ENCODE measurements at places on chromosomes 2 and 18.

- no peak for DNase-seq
Measured at GRCh38 chr18:9827211-9827792, 58.5 kb upstream of the TXNDC2 start.

- DNase-seq: no peak
Measured at GRCh38 chr18:47594621-47595086, 335.8 kb downstream of the SMAD2 start.

- DNase-seq: no peak
Measured at GRCh38 chr2:232485348-232485756, 2.3 kb downstream of the ECEL1 start.

GRCh38 chr18:76445275-76445674, 49.8 kb downstream of the ZNF516 start:
- DNase-seq: no peak

- no peak for DNase-seq
Measured at GRCh38 chr18:60466677-60467076, 94.1 kb upstream of the MC4R start.

GRCh38 chr2:217553679-217554078, 449.1 kb downstream of the TNS1 start:
- DNase-seq: no peak

GRCh38 chr18:10841203-10841602, 308.2 kb downstream of the PIEZO2 start:
- DNase-seq: no peak

DNA sequence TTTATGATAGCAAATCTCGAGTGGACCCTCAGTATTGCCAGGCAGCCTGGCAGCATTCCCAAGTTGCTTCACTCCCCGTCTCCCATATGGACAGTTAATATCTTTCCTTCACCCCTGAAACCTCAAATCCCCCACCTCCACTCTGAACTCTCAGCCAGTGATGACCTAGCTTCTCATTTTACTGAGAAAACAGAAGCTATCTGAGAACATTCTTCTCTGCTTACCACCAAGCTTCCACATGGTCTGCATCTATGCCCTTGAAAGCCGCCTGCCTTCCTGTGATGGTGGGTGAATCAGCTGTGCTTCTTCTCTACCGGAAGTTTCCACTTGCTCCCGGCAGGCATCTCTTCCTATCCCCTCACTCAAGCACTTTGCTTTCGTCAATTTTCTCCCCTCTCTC, 529.2 kb downstream of the EPHA4 start:
- DNase-seq: no peak

DNA sequence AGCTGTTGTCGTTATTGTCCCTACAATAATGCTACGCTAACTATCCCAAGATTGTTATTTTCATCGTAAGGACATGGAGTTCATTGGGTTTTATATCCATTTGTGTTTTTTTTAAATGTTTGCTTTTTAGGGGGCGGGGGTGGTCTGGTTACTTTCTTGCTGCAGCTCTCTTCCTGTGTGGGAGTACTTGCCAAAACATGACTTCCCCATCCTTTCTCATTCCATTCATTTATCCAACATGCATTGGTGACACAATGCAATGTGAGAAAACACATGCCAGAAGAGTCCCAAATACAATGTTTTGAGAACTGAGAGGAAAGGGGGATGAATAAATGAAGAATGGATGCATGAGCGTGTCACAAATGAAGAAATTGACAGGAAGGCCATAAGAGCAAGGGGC, 55.9 kb downstream of the E2F6 start:
- DNase-seq: no peak

DNA sequence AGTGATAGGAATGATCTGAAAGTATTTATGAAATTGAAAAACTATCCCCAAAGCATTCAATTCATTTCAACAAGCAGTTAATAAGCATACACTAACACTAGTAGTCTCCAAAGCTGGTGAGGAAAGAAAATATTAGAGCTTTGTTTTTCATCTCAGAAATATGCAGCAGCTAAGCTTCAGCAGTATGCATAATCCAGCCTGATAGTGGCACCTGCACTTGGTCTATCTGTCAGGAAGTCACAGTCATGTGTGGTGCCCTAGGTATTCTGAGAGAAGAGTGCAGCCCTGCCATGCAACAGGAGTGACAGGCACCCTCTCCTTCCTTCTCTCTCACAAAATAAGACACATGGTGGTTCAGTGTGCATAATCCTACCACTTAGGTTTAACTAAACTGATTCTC, 158.8 kb downstream of the DYM start:
- DNase-seq: no peak

GRCh38 chr2:105387225-105387624, 11.6 kb downstream of the FHL2 start:
- DNase-seq: no peak

DNA sequence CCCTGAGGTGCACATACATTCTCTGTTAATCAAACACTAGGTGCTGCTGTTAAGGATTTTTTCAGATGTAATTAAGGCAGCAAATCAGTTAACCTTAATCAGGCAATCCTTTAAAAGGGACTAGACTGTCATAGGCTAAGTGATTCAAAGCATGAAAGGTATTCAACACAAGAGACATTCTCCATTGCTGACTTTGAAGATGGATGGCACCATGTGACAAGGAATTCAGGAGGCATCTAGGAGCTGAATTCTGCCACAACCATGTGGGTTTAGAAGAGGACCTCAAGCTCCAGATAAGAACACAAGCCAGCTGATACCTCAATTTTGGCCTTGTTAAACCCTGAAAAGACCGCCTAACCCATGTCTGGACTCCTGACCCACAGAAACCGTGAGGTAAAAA, 84.0 kb downstream of the SMAD2 start:
- DNase-seq: no peak

- peak; percentile 3 for DNase-seq
Measured at GRCh38 chr18:76963936-76964335, 141.6 kb downstream of the ZNF236 start.

- DNase-seq: no peak
Measured at GRCh38 chr18:23897291-23897690, 117.3 kb upstream of the TTC39C start.

DNA sequence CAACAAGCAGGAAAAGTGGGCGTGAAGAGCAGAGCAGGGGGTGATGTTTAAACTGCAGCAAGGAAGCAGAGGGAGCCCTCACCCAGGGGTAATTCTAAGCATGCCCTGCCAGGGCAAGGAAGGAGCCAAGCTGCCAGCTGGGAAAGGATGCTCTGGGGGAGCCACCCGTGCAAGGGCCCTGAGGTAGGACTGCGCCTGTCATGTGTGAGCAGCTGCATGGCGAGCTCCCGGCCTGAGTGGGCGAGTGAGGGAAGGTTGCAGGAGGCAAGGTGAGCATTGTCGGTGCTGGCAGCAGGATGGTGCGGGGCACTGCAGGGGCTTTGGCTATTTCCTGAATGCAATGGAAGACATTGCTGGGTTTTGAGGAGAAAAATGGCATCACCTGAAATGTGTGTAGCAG, 107.2 kb downstream of the COPS8 start:
- no peak for DNase-seq

DNA sequence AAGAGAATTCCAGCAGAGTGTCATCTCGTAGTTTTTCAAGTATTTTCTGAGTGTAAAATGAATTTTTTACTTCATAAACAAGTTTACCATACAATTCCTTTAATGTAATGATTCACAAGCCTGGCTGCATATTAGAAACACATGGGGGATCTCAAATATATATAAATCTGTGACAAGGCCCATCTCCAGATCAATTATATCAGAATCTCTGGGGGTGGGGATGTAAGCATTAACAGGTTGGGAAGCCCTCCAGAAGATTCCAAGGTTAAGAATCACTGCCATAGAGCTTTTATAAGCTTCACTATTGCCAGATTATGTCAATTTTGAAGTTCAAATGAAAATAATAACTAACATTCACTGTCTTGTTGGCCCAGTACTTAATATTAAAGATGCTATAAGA, 111.2 kb downstream of the BAZ2B start:
- DNase-seq: no peak

GRCh38 chr2:39947294-39948015, 168.4 kb upstream of the THUMPD2 start:
- DNase-seq: no peak

DNA sequence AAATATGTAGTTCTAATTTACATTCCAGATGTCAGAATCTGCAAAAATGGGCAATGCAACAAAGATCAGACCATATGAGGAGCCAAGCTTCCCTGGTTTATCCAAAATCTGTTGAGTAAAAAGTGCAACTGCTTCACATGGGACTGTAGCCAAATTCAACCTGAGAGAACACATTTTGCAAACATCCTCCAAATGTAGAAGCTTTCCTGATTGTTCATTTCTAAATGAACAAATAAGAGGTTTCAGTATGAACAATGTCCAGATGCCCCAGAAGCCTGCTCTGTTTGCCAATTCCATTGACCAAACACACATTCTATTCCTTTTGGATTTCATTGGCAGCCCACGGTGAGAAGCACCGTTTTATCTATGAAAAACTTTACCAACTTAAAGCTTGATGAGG, 117.9 kb upstream of the OSR1 start:
- DNase-seq: no peak

- DNase-seq: no peak
Measured at GRCh38 chr2:13508671-13509070, 791.9 kb downstream of the TRIB2 start.

DNA sequence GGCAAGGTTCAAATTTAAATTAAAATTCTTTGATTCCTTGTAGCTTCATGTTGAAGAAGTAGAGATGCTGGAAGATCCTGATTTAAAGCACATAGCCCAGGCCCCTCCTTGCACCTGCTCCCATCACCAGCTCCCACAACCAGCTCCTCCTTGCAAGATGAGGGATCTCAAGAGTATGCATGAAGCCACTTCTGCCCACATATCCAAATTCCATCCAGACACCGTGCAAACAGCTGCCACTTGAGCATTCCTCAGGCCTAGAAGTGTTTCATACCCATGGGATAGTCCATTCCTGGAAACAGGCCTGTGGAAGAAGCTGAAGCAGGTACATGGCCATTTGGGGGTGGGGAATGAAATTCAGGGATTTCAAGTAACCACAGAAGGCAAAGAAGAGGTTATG, 32.4 kb upstream of the ITPRID2 start:
- no peak for DNase-seq
